Liver (tissue), 10 donors: ENCODE measurements at places on chromosomes 16 and 17.

- DNase-seq: peak; percentile 83
Measured at GRCh38 chr16:67660564-67661028, at the start of gene PARD6A. Gene PARD6A, plus strand, starts transcription at chr16:67660960. Its CDS starts 79 bp downstream, at chr16:67661039.

- no peak for DNase-seq
Measured at GRCh38 chr17:40224718-40225550, 5.8 kb downstream of the WIPF2 start.

DNA sequence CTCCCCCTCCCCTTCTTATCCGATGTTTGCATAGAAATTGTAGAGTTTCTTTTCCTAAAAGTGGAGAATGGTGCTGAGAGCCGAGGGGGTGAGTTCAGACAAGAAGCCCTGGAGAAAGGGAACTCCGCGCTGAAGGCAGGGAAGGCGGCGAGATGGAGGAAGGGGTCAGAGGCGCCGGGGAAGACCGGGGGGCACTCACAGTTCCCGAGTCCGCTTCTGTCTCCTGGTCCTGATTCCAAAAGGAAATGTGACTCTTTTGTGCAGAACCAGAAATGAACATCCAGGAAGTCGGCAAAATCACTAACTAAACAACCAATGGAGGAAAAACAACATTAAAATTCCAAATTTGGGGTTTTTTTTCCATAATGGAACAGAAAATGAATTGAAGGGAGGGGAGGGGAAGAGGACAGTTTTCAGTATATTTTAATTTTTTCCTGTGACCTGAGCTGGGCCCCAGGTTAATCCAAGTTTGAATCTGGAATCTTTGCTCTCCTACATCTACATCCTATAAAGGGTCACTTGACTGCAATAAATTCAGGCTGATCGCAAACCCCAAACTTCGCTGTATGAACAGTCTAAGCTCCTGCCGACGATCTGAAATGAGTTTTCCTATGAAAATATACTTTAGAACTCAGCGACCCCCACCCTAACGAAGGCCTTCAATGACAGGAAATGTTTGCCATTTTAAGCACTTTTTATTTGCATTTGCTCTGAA lies 252.3 kb downstream of the C16orf95 start:
- no peak for DNase-seq

- DNase-seq: peak; percentile 44
Measured at GRCh38 chr17:48100591-48101011, 677 bp downstream of the CBX1 start.

DNA sequence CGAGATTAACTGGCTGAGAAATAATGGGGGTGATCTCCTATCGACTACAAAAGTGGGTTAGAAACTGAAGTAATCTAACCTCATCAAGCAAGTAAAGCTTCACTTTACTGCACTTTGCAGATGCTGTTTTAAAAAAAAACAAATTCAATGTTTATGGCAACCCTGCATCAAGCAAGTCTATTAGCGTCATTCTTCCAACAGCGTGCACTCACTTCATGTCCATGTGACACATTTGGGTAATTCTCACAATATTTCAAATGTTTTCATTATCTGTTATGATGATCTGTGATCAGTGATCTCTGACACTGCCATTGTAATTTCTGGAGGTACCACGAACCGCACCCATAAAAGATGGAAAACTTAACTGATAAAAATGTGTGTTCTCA lies 70.8 kb downstream of the KANSL1 start:
- DNase-seq: no peak

DNA sequence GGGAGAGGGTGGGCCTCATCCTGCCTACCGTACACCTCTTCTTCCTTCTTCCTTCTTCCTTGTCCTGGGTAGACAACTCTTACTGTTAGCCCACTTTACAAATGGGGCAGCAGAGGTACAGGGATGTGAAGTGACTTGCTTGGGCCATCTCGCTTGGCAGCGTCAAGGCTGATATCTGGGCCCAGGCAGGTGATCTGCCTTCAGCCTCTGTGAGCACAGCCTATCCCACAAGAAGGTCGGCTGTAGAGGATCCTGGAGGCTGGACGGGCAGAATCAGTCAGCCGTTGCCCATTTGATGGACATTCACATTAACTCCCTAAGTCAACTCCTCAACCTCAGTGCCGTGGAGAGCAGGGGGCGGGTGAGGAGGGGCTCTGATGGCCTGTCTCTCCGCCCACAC lies 317.3 kb downstream of the CPPED1 start:
- no peak for DNase-seq

- no peak for DNase-seq
Measured at GRCh38 chr16:54286366-54287130, at the start of gene IRX3. Gene IRX3, minus strand, starts transcription at chr16:54286787. Its CDS starts 737 bp downstream, at chr16:54286050.

DNA sequence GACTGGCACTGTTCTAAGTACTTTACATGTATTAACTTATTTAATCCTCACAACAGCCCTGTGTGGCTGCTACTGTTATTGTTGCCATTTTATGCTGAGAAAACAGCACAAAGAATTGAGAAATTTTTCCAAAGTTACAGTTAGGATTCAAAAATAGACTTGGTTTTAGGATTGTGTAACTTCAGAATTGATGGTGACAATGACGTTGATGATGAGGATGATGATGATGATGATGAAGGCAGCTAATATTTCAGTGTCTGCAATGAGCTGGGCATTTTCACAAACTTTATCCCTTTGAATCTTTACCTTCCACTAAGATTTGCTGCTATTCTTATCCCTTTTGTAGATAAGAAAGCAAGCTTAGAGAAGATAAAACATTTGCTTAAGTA lies 22.1 kb downstream of the PRKCB start:
- DNase-seq: no peak

DNA sequence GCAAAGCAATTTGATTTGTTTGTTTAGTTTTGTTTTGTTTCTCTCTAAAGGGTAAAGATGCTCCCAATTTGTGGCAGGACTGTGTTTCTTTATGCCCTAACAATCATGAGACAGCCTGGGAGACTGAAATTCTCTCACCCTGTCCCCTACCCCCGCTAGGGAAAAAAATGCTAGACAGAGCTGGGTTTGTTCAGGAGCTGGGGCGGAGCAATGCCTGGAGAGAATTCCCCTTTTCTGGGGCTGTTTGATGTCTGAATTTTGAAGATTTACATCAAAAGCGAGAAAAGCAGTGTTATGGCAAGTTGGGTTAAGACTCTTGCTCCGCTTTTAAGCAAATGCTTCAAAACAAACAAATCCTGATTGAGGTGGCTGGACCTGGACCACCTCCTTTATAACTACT lies 8.4 kb downstream of the MAF start:
- no peak for DNase-seq

DNA sequence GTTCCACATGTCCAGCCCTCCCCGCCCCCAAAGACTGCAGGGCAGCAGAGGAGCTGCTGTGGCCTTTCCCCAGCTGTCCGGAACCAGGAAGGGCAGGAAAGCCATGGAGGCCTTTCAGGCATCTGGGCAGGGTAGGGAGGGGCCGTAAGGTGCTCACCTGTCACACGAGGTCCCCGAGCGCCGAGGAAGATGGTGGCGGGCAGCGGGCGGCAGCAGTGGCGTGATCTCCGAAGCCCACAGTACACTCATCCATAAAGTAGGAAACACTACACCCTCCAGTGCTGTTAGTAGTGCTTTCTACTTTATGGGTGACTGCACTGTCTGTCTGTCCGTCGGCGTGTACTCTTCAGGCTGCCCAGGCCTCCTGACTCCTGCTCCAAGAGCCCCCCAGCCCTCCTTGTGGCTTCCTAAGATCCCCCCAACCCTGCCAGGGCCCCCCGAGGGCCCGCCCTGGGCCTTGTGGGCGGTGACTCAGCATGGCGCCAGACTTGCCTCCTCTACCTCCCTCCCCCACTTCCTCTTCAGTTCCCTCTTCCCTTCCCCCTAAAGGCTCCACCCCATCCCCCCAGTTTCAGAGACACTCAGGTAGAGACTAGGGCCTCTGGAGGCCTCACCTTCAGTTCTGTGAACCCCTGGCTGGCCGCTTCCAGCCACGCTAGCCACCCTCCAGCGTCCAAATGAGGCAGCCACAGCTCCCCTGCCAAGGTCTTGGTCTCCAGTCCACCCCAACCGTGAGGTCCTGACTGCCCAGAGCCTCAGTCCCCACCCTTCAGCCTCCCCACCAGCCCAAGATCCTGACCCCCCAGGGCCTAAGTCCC lies 2.6 kb upstream of the TSPOAP1 start:
- peak; percentile 71 for DNase-seq

- peak; percentile 87 for DNase-seq
Measured at GRCh38 chr16:67184995-67185650, 1.4 kb upstream of the MATCAP1 start.

- DNase-seq: peak; percentile 50
Measured at GRCh38 chr16:87635541-87636049, 33.3 kb downstream of the JPH3 start.

GRCh38 chr17:70446446-70446845 lies 277.1 kb downstream of the KCNJ2 start:
- DNase-seq: no peak

GRCh38 chr17:2180768-2181167 lies 122.8 kb downstream of the SMG6 start:
- DNase-seq: no peak

- DNase-seq: no peak
Measured at GRCh38 chr17:33945646-33946546, 309.2 kb upstream of the CCL2 start.

- DNase-seq: no peak
Measured at GRCh38 chr17:29061036-29061435, 18.1 kb downstream of the PIPOX start.

GRCh38 chr17:61389670-61390478 lies 9.8 kb upstream of the TBX2 start:
- DNase-seq: peak; percentile 68

- no peak for DNase-seq
Measured at GRCh38 chr17:80499961-80500665, 23.7 kb upstream of the NPTX1 start.

DNA sequence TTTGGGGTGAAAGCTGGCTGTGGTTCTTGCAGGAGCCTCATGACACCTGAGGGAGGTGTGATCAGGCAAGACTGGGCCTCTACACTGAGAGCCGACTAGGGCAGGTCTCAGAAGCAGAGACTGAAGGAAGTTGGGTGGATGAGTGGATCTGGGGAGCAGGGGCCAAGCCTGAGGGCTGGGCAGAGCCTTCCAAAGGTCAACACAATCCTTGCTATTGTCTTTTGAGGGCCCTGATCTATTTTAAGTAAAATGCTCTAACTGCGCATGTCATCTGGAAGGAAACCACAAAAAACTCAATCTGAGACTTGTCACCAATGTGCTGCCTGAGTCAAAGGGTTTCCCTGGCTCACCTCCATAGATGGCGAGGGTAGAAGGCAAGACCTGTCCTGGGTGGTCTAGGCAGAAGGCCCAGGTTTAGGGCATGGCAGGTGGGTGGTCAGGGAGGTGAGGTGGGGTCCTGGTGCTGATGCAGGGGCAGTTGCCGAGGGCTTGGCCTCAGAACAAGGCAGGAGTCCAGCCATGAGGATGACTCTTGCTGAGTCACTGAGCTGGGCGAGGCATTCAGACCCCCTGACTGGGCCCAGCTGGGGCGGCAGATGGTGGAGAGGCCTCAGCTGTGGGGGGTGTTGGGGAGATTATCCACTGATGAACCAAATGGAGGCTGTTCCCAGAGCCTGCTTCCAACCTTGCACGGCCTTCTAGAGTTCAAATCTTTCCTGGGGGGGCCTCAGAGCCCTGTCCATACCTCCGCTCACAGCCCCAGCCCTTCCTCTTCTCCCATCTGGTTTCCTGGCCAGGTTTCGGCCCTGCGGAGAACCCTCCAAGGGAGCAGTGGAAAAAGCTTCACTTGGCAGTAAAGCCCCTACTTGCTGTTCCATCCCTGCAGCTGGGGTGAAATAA lies 5.1 kb downstream of the MVP start:
- no peak for DNase-seq

DNA sequence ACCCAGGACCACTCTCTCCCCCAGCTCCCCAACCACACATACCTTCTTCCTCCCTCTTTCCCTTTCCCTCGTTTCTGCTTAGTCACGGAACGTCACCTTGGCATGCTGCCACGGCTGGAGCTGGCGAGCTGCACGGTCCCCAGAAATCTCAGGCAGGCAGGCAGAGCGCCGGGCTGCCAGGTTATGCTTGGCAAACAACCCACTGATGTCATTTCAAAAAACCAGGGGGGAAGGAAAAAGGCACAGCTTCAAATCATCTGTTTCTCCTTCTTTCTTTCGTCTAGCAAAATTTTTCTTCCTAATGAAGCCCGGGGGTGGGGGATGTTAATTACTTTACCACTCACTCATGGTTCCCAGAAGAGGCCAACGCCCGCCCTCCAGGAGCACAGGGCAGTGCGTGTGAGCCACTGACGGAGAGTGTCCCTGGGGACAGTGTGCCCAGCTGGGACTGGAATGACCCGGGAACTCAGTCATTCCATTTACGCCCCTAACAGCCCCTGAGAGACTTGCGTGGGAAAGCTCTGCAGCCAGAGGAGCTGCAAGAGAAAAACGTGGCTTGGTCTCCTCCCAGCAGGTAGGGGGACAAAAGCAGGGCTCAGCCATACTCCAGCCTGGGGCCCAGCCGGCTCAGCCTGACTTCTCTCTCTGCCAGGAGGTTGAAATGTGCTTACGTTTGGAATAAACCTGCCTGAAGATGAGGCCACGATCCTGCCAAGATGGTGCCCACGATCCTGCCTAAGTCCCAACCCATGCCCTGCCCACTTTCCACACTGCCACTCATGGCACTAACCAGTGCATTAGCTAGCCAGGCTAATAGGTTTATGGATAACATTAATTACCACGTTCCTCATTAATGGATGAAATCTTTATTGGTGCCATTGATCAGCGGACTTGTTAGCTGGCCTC lies 198.9 kb downstream of the ZFHX3 start:
- peak; percentile 58 for DNase-seq

DNA sequence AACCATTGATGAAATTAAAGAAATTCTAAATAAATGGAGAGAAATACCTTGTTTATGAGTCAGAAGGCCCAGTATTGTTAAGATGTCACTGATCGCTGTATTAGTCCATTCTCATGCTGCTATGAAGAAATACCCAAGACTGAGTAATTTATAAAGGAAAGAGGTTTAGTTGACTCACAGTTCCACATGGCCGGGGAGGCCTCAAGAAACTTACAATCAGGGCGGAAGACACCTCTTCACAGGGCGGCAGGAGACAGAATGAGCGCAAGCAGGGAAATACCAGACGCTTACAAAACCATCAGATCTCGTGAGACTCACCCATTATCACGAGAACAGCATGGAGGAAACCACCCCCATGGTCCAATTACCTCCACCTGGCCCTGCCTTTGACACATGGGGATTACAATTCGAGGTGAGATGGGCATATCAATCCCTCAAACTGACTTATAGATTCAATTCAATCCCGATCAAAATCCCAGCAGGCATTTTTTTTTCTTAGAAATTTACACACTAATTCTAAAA lies 157.2 kb downstream of the ENGASE start:
- DNase-seq: no peak
